NCI-H187 (cell line): ENCODE measurements at places on chromosomes 13 and 19.

DNA sequence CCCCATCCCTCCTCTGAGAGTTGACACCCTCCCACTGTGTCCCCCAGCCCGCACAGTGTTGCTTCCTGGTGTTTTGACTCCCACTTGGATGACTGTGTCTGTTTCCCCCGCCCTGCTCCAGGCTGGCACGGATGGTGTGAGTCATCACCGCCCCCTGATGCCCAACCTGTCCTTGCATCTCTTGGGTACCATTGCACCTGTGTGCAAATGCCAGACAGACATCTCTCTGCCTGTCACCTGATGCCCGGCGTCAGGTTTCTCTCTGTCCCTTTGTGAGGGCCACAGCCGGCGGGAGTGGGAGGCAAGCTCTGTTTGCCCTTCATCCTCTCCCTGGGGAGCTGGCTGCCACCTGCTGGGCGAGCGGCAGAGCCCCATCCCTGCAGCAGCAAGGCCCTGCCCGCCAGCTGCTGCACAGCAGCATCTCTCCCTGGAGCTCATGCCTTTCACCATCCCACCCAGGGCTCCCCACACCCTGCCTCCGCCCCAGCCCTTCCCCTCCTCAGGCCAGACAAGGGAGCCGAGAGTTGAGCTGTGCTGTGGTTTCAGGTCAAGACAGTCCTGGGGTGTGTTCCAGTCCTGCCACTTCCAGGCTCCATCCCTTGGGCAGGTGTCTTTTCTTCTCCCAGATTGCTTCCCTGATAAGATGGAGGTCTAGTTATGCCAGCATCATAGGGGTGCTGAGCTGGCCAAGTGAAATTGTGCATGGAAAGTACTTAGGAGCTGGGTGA is 29.7 kb downstream of the NKPD1 start:
- peak; percentile 96 for DNase-seq

DNA sequence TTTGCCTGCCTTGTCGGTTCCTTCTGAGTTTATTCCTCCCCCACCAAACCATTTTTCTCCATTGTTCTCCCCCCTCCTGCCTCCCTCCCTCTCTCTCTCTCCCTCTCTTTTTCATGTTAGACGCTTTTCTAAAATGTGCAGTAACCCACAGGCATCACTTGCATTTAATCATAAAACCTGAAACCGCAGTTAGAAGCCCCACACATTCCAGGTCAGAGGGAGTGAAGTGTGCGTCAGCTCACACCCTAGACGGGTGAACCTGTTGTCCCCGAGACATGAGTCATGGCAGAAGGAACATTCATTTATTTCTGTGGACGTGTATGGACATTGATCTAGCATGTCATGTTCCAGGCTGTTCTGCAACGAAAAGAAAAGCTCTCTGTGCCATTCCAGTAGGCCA is 19.9 kb downstream of the ONECUT3 start:
- DNase-seq = no peak

DNA sequence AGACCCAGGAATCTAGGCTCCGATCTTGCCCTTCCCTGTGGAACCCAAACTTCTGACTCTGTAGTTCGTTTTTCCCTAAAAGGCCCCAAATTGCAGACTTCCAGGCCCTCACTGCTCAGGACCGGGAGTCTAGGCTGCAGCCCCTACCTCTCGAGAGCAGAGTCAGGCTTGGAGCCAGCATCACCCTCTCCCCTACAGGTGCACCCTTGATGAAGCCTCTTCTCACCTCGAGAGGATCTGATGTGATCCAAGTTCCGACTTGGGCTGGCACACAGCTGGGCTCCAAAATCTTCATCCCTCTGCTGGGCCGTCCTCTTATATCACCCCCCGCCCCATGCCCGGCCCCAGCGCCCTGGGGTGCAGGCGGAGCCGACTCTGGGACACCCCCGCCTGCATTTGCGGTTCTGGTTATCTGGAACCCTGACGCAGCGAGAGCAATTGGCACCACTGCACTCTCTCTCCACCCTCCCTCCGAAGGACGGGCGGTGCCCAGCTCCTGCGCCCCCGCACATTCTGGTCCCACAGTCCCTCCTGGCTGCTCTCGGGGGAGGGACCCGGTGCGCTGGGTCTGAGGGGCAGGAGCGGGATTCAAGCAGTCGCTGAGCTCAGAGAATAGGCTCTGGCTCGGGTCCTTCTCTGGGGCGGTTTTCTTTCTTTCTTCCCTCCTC is at the start of gene KLK7:
TSS of gene KLK7 (minus strand) at position 293 of the 668 bp plus-strand sequence. CDS start 1,518 bp downstream, outside the sequence.
- DNase-seq = no peak

- DNase-seq = no peak
Observed at GRCh38 chr13:45447050-45447661, 17.6 kb upstream of the COG3 start.

DNA sequence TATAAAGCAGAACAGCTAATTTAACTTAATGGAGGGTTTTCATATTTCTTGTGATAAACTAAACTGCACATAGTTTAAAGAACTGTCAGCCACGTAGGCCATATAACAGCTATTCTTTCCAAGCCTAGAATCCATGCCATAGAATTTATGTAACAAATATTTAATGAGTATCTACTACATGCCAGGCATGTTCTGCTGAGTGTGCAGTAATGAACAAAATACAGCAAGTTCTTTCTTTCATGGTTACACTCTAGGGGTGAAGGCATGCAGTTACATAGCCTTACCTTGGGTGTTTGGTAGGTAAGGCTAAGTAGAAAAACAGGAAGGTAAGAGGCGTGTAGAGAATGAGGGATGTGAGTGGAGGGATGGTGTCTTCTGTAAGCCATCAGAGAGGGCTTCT is 4.6 kb downstream of the URI1 start:
- DNase-seq = no peak

- DNase-seq = no peak
Observed at GRCh38 chr19:42172261-42172660, 40.0 kb upstream of the POU2F2 start.

DNA sequence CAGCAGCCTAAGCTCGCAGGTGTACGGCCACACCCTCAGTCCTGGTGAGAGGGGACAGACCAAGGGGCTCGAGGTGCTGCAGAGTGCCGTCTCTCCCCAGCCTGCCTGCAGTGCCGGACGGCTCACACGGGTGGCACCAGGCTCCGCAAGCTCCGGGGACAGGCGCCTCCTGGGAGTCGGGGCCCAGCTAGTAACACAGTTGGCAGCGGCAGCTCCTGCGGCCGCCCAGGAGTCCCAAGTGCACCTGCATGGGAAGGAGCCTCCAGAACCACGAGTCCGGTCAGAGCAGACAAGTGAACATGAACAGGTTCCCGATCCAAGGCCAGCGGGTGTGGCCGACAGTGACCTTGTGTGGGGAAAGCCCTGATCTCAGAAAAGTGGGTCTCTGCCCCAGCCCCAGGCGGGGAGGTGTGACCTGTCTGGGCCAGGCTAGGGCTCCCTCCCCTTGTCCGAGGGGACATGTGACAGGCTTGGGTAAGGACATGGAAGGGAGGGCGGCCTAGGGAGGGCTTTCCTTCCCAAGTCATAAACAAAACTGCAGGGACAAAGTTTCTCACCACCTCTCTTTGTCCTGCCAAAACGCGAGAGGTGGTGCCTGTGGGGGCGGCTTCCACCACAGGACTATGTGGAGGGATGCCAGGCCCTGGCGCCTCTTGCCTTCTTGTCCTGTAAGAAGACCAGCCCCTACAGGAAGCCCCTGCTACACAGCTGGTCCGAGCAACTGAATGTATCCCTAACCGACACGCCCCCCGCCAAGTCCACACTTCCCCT is 46.5 kb downstream of the MLLT1 start:
- no peak for DNase-seq

DNA sequence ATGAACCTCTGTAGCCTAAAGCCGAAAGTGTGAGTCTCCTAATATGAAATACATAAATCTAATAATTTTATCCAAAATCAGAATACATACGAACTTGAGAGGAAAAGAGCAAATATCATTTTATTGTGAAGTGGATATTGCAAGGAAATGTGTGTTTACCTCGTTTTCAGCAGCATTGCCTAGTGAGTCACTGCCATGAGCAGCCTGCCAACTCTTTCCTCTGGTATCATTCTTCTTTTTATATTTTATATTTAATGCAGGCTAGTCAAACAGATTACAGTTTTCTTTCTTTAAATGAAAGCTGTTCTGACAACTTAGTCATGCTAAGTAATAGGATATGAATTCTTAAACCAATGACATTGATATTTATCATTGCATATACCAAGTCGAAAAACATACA is 44.2 kb downstream of the EDNRB start:
- DNase-seq = no peak

- no peak for DNase-seq
Observed at GRCh38 chr13:76116751-76117360, 480.7 kb downstream of the LMO7 start.
